ENCODE measurements at places on chromosomes 16 and 17.

- DNase-seq: no peak
Observed at GRCh38 chr17:2551493-2551892, 39.8 kb upstream of the METTL16 start.

- DNase-seq: no peak
Observed at GRCh38 chr17:39205112-39205526, 5.0 kb downstream of the RPL19 start.

GRCh38 chr17:11885051-11885450 is 112.2 kb downstream of the ZNF18 start:
- no peak for DNase-seq

- DNase-seq: no peak
Observed at GRCh38 chr16:84597931-84598351, 19.9 kb downstream of the COTL1 start.

- DNase-seq: no peak
Observed at GRCh38 chr17:1905190-1905913, 75.5 kb downstream of the RPA1 start.

DNA sequence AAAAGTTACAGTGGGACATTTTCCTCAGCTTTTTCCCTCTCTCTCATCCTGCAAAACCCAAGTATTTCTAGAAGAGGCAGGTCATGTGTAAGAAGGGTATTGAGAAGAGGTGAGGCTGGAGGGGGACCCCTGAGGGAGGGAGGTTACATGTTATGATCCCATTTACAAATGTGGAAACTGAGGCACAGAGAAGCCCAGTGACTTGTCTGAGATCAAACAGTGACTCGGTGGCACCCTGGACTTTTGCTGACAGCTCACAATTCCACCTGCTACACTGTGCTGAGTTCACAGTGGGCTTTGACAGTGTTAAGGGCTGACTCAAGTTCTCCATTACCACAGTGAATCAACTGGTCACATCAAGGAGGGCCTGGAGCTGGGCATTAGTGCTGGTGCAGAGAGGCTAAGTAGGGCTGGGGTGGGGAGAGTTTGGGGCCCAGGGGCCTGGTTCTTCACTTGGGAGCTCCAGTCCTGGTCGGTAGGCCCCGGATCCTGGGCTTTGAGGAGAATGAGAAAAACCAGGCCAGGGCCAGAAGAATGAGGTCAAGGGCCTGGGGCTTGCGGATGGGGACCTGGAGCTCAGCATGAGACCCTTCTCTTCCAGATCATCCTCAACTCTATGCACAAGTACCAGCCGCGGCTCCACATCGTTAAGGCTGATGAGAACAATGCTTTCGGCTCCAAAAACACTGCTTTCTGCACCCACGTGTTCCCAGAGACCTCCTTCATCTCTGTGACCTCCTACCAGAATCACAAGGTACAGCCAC is 26.0 kb downstream of the TBX4 start:
- no peak for DNase-seq

- DNase-seq: no peak
Observed at GRCh38 chr16:87098976-87099720, 218.0 kb downstream of the C16orf95 start.

GRCh38 chr16:58336332-58337089 is 41.7 kb upstream of the PRSS54 start:
- peak; percentile 86 for DNase-seq

- no peak for DNase-seq
Observed at GRCh38 chr16:88343271-88343791, 39.4 kb upstream of the ZNF469 start.

DNA sequence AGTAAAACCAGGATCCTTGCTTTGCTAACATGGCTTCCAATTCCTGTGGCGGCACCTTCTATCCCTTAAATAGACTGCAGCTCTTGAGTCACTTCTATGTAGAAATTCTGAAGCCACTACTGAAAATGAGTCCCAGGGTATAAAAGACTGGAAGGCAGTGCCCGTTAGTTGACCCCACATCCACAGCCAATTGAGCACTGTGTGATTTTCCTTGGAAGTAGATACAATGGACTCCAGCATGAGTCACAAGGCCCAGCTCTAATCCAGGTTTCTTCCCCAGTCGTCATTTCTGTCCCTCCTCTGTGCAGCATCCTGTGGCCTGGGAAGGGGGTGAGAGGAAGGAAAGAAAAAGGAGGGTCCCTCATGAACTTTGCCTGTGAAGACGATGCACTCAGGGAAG is 69.5 kb downstream of the HLF start:
- no peak for DNase-seq

DNA sequence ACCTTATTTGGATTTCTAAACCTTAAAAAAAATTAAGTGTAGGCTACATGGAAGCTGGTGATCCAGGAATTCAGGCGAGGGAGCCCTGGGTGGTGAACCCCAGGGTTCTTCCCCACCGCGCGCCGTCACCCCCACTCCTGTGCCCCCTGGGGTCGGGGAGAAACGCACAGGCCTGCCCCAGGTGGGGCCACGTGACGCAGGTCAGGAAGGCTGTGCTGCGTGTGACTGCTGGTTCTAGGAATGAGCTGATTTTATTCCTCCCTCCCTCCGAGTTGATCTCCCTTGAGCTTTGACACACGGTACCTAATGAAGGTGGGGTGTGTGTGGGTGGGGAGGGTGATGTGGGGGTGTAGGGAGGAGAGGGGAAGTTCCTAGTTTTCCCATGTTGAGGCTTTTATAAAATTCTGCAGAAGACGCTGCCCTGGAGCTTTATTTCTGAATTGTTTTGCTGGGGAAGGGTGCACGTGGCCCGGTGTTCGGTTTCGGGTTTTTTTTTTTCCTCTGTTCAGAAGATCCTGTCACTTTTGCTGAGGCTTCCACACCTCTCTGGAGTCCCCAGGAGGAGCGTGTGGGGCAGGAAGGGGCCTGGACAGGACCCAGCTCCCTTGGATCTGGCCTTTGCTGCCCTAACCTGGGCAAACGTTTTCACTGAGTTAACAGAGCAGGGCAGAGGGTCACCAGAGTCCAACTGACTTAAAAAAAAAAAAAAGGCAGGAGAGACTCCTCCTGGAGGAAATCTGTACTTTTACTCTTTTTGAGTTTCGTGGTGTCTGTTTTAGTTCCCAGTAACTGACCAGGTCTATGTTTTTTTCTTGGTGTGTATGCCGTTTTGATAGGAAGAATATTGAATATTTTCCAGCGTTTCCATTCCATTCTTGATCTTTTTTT is 55.8 kb upstream of the GSE1 start:
- DNase-seq: peak; percentile 39

GRCh38 chr17:57048096-57048495 is 37.0 kb upstream of the AKAP1 start:
- DNase-seq: no peak

GRCh38 chr16:67919622-67920221 is 11.9 kb downstream of the CTRL start:
- no peak for DNase-seq

GRCh38 chr17:27944546-27945332 is 51.6 kb upstream of the LYRM9 start:
- DNase-seq: no peak

DNA sequence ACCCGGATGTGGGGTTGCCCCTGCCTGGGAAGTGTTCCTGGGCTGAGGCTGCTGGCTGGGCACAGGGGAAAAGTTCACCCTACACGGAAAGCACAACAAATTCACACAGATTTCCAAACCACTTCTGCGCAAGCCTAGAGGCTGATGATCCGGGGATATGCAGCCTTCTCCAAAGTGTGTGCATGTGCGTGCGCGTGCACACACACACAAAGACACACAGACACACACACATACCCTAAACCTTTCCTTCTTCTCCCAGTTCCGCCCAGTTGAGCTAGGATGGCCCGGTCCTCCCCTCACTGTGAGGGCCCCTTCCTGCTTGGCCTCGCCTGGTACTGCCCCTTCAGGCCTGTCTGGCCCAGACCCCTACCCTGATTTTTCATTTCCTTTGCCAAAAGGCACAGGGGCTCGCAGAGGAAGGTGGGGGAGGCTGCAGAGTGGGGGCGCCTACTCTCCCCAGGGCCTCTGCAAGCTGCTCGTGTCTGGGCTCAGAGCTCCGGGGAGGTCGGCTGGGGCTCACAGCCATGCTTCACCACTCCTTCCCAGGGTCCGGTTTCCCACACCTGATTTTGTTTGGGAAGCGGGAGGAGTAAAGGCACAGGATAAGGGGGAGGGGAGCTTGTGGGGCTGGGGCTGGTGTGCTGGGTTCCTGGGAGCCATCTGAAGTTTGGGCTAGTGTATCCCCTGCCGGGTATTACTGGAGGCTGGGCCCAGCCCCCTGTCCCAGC is 144.7 kb downstream of the ENGASE start:
- DNase-seq: no peak

DNA sequence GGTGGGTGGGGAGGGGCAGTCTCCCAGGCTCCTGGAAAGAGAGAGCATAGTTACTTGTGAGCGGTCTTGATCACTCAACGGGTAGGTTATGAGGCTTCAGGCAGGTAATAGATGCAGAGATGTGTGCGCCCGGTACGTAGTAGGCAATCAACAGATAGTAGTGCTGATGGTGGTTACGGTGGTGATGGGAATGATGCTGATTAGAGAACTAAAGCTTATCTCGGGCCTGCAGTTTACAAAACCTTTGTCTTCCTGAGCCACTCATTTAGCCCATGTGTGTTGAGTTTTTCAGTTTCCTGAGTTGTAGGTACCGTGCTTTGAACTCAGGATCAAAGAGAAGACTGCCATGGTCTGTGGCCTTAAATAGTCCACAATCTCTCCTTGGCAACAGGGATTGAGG is 401.0 kb downstream of the SNX29 start:
- no peak for DNase-seq

DNA sequence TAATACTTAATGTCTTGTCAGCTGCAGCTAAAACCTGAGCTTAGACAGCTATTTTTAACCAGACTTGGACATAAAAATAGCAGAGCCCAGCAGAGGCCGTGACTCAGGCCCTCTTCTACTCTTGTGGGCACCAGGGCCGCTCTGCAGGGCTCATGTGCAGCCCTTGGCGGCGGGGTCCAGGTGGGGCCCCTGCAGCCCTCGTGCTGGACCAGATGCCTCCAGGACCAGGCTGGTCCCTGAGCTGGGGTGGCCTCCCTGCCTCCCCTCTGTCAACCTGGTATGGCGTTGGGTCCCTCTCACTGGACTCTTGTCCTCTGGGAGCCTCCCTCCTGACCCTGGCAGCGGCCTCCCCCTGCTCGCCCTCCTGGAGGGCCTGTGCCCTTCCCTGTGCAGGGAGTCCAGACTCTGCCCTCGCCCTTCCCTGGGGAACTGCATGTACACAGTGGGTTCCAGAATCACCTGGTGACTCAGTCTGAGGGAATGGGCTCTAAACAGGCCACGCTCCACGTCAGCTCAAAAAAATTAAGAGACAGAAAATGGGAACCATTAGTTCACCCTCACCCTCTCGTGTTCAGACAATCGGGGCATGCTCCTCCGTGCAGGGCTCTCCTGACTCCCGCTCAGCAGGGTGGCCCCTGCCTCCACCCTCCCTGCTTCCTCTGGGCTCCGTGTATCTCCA is 9.7 kb downstream of the CDK5R1 start:
- no peak for DNase-seq

DNA sequence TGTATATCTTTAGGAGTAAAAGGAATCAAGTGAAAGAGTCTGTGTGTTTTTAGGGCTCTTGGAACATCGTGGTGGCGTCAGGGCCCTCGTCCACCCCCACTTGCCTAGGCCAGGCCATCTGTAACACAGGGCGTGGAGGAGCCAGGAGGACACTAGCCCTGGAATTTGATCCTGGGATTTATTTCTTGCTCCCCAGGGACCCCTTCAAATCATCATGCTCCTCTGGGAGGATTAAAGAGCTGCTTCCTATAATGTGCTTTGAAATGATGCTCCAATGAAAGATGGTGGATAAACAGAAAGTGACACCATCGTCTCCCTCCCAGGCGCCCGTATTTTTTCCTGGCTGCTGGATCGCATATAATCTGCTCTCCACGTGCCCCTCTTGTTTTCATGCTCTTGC is 113.3 kb downstream of the AATF start:
- no peak for DNase-seq

GRCh38 chr16:84049403-84050060 is 6.9 kb upstream of the SLC38A8 start:
- no peak for DNase-seq

DNA sequence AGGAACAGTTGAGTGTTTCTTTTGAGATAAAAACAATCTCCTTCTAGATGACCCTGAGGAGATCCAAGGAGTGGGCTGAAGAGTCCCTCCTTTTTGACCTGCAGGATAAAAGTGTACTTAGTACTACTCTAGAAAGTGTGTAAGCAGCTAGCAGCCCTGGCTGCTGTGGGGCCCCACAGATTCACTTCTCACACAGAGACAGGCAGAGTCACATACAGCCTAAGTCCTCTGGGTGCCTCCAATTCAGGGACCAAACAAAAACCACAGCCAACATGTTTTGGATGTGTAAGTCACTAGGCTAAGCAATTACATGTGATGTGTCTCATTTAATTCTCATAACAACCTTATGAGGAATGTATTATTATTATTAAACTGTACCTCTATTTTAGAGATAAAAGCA is 97.1 kb downstream of the TMEM100 start:
- no peak for DNase-seq

- no peak for DNase-seq
Observed at GRCh38 chr16:74679983-74680382, 13.3 kb upstream of the RFWD3 start.

GRCh38 chr16:69921127-69921526 is 30.0 kb upstream of the CLEC18A start:
- no peak for DNase-seq

DNA sequence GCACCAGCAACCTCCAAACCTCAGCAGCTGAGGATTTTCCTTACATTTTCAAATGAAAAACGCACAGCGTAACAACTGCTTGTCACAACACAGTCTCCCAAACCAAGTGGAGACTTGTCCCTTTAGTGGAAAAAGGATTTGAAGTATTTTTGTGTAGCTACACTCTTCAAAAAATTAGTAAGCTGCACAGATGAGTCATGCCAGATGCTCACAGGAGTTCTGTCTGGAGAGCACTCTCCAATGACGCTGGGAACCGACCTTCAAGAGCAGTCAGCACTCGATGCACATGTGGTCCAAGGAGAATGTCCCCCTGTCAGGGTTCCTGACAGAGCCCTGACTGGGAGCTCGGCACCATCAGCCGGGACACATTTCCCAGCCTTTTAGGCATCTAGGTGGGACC is 39.8 kb downstream of the MAP1LC3B start:
- DNase-seq: no peak

- DNase-seq: no peak
Observed at GRCh38 chr16:75763204-75763603, 36.9 kb upstream of the CPHXL start.

- DNase-seq: peak; percentile 53
Observed at GRCh38 chr17:7060165-7060891, 16.4 kb upstream of the SLC16A11 start.

DNA sequence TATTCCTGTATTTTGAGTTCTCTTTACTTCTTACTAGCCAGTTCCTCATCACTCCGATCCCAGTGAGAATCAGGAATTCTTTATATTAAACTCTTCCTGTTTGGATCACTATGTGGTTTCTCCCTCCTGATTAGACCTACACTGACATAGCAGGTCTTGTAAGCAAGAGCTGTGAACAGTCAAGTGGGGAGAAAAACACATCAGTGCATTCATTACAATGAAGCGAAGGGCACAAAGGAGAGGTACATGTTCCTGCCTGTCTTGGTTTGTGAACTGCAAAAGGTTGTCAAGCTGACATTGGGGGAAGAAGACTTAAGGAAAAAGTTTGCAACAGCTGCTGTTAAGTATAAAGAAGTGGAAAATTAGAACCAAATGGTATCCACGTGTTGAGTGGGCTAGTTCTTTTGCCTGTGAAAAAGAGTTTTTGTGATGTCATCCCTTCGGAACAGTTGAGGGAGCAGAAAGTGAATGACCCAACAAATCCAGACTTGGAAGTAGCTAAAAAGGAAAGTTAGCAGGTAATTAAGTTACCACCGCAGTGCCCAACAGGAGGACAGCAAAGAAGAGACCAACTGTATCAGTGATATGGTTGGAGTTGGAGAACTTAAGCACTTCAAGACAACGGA is 23.0 kb upstream of the TRIM25 start:
- no peak for DNase-seq

Data from stimulated activated CD4-positive, alpha-beta T cell treated with anti-CD3 and anti-CD28 coated beads, TNF-alpha, amount 100 ng/mL, for 24 hours (primary cell).